ENCODE measurements at places on chromosomes 5 and 9. TPM values are rescaled to one million over a fixed set of nuclear protein-coding genes. Genes with fewer than 3 reads are reported as not detected.

GRCh38 chr5:17269201-17269600, 51.8 kb downstream of the BASP1 start:
- DNase-seq = no peak

- DNase-seq = no peak
These were observed 93.1 kb upstream of the DHFR start for GRCh38 chr5:80747922-80748321.

- no peak for DNase-seq
These were observed 65.9 kb upstream of the GNAQ start for GRCh38 chr9:78097541-78097940.

GRCh38 chr5:36526537-36526936, 79.9 kb upstream of the SLC1A3 start:
- DNase-seq = no peak

DNA sequence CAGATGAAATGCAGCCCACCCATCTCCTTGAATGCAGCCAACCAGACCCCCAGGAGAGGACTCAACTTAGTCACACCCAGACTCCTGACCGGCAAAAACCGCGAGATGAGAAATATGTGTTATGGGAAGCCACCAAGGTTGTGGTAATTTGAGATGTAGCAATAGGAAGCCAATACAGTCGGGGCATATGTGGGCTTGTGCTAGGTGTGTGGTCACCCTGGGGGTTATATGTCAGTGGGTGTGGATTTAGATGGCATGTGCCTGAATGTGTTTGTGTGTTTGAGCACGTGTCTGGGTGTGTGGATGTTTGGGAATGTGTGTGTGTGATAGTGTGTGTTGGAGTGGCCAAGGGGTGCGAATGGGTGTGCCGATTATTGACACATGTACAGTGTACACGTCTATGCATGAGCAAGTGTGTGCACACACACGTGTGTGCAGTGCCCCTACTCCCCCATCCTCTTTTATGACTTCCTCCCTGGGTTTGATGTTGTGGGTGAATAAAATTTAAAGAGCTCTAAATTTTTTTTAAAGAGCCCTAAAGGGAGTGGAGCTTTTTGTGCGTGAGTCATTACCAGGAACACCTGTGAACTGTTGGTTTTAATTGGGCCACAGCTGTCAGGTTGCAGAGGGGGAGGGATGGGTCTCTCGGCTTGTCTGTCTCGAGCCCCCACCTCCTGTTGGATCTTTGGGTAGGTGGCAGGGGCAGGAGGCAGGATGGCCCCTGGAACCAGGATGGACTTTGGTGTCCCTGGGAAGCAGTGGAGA, 86.8 kb downstream of the LHX2 start:
- DNase-seq = no peak

DNA sequence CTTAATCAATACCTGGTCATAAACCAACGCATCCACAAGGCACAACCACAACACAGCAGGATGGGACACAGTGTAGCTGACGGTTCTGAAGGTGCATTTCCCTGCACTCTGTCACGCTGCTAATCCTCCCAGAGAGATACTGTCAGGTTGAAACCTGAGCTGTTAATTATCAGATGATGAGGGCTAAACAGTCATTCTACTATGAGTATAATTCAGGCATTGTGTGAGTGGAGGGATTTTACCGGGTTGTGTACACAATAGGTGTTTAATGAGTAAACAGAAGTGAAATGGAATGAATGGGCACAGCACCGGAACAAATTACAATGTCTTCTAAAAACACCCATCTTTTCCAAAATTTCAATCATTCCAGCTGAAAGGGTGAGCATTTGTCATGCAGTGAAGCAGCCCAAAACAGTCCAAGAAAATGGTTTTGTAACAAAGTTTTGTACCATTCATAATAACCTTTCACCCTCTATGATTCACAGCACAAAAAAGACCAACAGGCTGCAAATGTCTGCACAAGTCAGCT, 71.5 kb downstream of the ABCA1 start:
- no peak for DNase-seq

DNA sequence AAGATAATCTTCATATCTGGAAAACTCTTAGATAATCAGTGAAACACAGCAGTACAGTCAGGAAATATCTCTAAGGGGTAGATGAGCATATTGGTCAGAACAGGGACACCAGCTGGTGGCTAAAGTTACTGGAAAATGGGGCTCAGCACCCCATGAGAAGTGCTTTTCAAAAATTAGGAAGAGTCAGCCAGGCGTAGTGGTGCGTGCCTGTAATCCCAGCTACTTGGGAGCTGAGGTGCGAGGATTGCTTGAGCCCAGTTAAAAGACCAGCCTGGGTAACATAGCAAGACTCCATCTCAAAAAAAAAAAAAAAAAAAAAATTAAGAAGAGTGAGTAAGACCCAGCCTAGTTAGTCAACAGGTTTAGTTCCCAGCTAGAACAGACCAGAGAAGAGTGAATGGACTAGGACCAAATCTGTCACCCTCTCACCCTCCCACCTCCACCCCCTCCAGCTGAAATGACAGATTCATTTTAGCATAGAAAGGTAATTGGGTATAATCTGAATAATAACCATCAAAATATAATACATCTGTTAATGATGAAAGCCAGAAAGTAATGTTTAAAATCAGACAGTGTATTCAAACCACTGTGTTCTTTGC, 120.9 kb downstream of the CDC42SE2 start:
- DNase-seq = no peak

DNA sequence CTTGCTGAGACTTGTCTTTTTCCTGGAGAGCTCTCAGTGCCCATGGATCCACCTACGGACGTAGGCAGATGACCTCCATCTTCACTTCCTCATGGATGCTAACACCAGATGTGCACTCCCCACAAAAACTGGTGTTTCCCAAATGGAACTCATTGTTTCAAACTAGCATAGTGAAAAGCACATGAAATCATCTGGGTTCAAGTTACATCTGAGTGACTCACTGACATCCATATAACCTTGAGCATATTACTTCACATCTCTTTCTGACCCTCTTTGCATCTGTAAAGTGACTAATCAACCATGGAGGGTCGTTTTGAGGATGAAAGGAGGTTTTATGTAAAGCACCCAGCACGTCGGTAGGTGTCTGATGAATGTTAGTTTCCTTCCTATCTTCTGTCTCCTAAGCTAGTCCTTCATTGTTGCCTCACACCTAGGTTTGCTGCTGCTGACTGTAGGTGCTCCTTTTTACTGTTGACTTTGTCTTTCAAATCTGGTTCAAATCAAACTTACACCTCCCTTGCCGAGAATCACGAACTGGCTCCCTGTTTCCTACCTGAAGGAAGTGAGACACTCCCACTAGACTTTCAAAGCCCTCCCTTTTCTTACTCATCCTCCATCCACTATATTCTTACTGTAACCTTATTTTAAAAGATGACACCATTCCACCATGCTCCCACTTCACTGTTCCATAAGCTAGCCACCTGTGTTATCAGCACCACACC, 10.3 kb downstream of the OCLN start:
- no peak for DNase-seq

DNA sequence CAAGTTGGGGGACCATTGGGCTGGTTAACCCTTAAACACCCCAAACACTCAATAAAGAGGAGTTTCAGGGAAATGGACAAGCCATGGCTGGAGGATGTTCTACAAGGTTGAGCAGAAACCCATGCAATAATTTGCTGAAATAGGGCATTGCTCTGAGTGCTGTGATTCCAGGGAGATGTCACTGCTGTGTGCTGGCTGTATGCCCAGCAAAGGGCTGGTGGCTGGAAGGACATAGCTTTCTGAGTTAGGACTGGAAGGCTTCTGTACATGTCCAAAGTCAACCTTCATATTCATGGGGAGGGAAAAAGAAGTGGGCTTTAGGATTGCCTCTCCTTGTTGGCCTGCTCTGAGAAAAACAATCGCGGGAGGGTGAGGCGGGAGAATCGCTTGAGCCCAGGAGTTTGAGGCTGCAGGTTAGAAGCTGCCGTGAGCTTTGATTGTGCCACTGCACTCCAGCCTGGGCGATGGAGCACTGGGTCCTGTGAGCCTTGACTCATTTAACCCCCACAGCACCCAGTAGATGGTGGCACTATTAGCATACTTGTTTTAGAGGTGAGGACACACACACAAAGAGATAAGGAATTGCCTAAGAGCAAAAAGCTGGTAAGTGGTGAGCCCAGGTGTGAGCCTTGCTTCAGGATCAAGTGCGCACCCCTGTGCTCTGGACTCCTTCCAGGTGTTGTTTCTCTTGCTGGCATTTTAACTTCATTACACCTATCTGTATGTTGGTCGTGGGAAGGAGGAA, 20.4 kb downstream of the IL12B start:
- DNase-seq = peak; percentile 40

GRCh38 chr9:134811673-134812342, 68.8 kb upstream of the FCN2 start:
- DNase-seq = no peak

GRCh38 chr5:172049226-172049796, 42.9 kb upstream of the FBXW11 start:
- DNase-seq = no peak

- DNase-seq = no peak
These were observed 205.9 kb downstream of the PDZD2 start for GRCh38 chr5:31844622-31845345.

DNA sequence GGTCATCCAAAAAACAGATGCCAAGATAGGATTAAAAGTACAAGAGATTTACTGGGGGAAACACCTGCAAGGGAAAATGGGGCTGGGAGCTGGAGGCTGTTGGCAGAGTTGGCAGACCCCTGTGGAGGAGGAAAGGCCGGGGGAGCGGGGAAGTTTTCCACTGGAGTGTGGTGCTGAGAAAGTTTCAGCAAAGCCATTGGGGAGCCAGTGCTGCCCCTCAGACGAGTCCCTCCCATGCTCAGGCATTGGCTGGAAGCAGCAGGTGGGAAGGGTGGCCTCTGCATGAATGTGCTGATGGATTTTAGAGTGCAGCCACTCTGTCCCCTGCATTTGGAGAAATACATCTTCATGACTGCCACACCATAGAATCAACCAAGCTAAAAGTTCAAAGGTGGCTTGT, 52.8 kb downstream of the TTC1 start:
- DNase-seq = no peak

DNA sequence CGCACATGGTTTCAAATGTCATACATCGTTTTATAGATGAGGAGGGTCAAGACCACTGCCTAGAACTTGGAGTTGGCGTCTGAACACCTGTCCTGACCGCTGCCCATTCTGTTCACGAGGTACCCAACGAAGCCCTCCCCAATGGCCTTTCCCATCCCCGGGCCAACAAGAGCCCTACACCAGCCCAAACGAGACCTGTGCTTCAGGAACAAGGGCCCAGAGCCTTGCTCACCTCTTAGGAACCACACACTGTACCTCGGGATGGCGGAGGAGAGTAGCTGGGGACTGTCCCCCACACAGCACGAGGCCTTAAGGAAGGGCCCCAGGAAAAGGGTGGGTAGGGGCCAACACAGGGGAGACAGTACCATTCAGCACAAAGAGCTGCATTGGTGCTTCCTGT, 3.0 kb downstream of the SURF6 start:
- no peak for DNase-seq

DNA sequence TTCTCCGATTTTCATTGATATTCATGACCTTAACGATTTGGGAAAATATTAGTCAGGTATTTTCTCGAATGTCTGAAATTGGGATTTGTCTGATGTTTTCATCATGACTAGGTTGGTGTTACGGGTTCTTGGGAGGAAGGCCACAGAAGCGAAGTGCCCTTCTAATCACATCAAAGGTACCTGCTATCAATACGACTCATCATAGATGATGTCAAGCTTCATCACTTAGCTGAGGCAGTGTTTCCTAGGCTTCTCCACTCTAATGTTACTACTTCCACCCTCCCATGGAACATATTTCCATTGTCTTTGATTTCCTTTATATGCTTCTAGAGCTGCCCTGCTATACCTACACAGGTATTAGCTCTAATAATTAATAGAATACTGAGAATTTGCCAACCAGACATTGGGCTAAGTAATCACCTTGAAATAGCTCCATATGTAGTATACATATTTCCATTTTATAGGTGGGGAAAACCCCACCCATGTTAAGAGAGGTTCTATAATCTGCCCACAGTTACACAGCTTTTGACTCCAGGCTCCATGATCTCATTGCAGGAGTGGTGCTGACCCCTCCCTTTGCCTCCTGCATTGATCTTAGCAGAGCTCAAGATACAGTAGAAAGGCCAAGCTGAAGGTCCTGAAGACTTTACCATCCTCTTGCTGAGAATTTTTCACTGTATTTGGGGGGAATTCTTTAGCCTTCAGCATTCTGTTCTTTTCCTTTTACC, 238.6 kb upstream of the ADAMTSL1 start:
- no peak for DNase-seq

DNA sequence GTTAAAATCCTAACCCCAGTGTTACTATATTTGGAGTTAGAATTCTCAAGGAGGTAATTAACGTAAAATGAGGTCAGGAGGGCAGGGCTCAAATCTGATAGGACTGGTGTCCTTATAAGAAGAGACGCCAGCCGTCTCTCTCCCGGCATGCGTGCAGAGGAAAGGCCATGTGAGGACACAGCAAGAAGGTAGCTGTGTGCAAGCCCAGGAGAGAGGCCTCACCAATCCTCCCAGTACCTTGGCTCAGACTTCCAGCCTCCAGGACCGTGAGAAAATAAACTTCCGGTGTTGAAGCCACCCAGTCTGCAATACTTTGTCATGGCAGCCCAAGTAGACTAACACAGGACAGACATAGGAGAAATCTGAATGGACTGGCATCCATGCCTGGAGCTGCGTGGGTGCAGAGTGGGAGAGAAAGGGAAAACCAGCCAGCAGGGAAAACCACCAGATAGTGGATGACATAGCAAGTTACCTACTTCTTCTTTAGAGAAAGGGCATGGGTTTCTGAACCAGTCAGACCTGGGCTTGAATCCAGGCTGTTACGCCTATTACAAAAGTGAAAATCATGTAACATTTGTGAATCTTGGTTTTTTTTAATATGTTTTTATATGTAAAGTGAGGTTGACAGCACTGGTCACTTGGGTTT, 89.2 kb downstream of the FSTL4 start:
- DNase-seq = no peak

DNA sequence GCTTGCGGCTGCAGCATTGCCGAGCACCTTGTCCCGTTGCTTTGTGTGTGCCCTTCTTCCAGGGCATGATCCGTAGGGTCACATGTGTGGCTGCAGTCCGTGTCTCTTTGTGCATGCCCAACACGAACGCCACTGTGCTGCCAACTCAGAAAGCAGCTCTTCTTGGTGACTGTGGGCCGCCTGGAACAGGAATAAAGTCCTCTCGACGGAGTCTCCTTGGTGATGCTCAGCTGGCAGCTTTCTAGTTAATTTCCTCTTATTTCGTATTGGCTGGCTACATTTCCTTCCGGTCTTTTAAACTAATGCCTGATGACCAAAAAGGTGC, 5.8 kb downstream of the EXOC3 start:
- DNase-seq = no peak

GRCh38 chr5:54612711-54613110, 95.2 kb downstream of the SNX18 start:
- no peak for DNase-seq

- no peak for DNase-seq
These were observed 205.7 kb upstream of the PUM3 start for GRCh38 chr9:3049636-3050035.

GRCh38 chr9:38010918-38011704, 57.9 kb downstream of the SHB start:
- DNase-seq = peak; percentile 6

The PIP5K1B gene
- total RNA-seq = 81.5 TPM

The TEX48 gene
- total RNA-seq = not detected

The BSPRY gene
- total RNA-seq = 2.3 TPM

The TDRD7 gene
- total RNA-seq = 9.2 TPM

The PRDM9 gene
- total RNA-seq = not detected

The LCN9 gene
- not detected for total RNA-seq

The TERT gene
- total RNA-seq = not detected

The NR4A3 gene
- total RNA-seq = 98.5 TPM

Measured in right cardiac atrium (tissue), 5 donors.